ENCODE measurements at places on chromosomes 4 and X.

- DNase-seq, result no peak
These were observed 133.5 kb downstream of the COL4A5 start for GRCh38 chrX:108573136-108573535.

- DNase-seq, result no peak
These were observed 140.6 kb upstream of the TENM3 start for GRCh38 chr4:182102576-182102975.

- no peak for DNase-seq
These were observed 136.0 kb downstream of the FNIP2 start for GRCh38 chr4:158904815-158905214.

- DNase-seq, result no peak
These were observed 18.5 kb downstream of the IGFBP7 start for GRCh38 chr4:57091657-57092162.

DNA sequence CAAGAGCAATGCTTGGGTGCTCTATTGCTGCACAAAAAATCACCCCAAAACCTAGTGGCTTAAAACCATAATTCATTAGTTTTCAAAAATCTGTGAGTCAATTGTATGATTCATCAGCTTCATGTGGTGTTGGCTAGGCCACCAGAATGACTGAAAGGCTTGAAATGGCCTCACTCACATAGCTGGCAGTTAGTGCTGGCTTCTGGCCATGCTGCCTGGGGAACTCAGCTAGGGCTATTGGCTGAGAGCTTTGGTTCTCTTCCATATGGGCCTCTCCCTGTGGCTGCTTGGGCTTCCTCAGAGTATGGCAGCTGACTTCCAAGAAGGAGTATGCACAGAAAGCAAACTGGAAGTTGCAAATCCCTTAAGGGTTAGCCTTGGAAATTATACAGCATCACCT lies 3.1 kb upstream of the MTMR1 start:
- no peak for DNase-seq

- peak; percentile 55 for DNase-seq
These were observed 265.7 kb downstream of the RAB28 start for GRCh38 chr4:13218326-13218958.

GRCh38 chrX:155262970-155263754 lies 1.1 kb downstream of the RAB39B start:
- no peak for DNase-seq

- DNase-seq, result peak; percentile 44
These were observed 3.1 kb downstream of the SLITRK4 start for GRCh38 chrX:143632625-143633410.

- DNase-seq, result no peak
These were observed 18.8 kb upstream of the CYP4V2 start for GRCh38 chr4:186172546-186172945.

GRCh38 chrX:5936438-5936837 lies 292.2 kb downstream of the NLGN4X start:
- DNase-seq, result no peak

- DNase-seq, result no peak
These were observed 3.0 kb downstream of the LONRF3 start for GRCh38 chrX:118977424-118977823.

DNA sequence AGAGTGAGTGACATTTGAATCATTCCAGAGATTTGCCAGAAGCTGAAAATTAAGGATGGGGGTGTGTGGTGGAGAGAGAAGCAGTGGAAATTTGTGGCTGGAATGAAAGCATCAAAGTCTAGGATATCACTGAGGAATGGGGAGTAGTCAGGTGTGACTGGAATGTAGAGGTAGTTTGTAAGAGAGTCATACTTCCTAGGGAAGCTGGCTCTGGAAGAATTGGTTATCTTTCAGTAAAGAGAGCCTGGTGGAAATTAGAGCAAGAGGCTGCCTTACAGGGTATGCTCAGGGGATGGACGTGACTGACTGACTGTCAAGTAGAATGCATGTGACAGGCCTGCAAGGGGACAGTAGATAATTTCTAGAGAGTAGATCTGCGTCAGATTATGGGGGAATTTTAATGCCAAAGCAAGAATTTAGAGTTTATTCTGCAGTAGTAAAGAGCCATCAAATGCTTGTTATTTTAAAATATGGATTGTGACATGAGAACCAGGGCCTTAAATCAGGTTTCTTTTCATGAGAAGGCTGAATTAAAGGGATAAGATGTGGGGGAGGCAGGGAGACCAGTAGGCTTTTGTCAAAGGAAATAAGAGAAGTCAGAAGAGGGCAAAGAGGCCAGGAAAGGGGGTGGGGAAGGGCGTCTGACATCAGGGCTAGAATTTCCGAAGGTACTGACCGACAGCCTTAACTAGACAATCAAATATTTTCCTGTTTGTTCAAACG lies 109.9 kb downstream of the AFF1 start:
- no peak for DNase-seq

- DNase-seq, result no peak
These were observed 127.2 kb upstream of the AGA start for GRCh38 chr4:177569434-177569833.

DNA sequence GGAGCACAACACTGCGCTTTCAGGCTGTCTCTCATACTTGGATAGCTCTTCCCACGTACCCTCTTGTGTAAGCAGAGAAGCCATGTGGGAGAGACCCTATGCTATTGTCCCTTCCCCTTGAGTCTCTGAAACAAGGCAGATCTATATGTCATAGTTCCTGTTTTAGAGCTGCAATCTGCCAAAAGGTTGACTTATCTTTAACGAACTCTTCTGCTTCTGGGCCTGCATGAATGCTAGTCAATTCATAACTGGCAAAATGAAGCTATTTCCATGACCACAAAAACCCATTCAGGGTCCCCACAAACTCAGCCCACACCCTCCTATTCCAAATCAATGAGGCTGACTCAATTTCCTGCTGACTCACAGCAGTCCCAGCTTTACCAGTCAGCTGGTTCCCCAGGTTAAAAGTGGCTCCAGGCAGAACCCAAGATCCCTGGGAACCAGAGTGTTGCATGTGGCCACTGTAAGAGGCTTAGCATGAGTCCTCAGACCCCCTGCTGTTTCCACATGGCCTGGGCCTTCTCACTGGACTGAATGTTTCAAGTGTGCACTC lies 25.3 kb upstream of the SOD3 start:
- DNase-seq, result no peak

GRCh38 chr4:75643651-75644050 lies 13.3 kb upstream of the CDKL2 start:
- no peak for DNase-seq

GRCh38 chrX:2817036-2817435 lies 11.7 kb upstream of the GYG2 start:
- DNase-seq, result no peak

GRCh38 chrX:110409925-110410324 lies 51.3 kb downstream of the RTL9 start:
- DNase-seq, result no peak

DNA sequence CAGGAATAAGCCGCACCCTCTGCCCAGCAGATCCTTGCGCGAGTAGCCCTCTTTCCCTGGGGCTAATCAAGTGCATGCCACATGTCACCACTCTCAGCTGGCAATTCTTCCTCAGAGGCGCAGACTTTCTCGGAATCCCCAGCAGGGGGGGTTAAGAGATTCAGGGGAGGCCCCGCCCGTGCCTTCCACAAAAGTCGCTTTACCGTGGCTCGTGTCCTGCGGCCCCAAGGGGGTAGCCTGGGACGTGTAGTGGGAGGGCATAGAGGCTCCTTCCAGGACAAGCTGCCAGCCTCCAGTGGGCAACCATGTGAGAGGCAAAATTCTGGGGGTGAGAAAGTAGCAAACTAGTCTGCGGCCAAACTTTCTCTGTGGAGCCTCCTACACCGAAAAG lies 652 bp downstream of the SRPX start:
- DNase-seq, result peak; percentile 54

DNA sequence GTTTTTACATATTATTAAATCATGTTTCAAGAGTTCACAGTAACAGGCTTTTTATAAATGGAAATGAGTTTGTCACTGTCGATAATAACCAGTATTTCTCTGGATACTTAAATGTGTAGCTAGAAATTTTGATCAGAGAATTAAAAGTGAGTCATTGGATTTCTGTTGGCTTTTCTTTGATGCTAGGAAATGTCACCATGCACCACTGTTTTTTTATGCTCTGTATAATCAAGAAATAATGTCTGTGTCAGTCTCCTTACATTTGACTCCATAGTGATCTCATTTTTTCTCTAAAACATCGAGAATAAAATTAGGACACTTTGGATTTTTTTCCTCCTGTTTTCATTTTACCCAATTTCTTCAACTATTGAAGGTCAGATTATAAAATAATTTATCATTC lies 234.2 kb downstream of the RAPGEF2 start:
- DNase-seq, result no peak

DNA sequence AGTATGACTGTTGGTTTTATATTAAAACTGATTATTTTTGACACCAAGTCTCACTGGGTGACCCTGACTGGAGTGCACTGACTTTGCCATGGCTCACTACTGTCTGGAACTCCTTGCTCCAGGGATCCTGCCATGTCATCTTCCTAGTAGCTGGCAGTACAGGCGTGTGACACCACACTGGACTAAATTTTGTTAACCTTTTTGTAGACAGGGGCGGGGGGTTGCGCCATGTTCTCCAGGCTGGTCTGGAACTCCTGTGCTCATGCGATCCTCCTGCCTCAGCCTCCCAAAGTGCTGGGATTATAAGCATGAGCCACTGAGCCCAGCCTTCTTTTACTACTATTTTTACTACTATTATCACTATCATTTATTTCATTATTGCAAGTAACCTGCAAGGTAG lies 8.9 kb downstream of the XAGE1A start:
- no peak for DNase-seq

GRCh38 chr4:4558881-4559280 lies 17.0 kb upstream of the STX18 start:
- DNase-seq, result no peak

- no peak for DNase-seq
These were observed 29.6 kb upstream of the NKRF start for GRCh38 chrX:119635799-119636198.

GRCh38 chr4:34108391-34108790 lies 2135.9 kb downstream of the ARAP2 start:
- DNase-seq, result no peak

DNA sequence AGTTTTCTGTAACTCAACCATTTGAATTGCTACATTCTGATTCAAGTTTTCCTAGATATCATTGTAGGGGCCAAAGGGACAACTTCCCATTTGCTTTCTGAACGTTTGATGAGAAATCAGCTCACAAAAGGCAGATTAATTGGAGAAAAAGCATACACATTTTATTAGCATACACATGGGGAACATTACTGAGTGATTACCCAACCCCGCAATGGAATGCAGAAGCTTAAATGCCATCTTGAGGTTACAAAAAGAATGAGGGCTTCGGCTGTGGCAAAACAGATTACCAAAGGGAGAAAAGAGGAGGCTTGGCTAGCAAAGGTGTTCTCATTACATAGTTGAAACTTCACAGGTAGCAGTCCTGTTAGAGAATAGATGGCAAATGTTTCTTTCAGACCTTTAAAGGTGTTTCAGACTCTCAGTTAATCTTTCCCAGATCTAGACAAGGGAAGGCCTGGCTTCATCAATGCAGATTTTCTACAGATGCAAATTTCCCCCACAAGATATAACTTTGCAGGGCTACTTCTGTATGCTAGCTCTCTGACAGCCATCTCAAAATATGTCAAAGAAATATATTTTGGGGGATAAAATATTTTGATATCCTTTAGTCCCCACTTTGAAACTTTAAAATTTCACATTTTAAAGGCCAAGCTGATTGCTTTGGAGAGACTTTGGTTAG lies 26.5 kb upstream of the HERC6 start:
- no peak for DNase-seq

DNA sequence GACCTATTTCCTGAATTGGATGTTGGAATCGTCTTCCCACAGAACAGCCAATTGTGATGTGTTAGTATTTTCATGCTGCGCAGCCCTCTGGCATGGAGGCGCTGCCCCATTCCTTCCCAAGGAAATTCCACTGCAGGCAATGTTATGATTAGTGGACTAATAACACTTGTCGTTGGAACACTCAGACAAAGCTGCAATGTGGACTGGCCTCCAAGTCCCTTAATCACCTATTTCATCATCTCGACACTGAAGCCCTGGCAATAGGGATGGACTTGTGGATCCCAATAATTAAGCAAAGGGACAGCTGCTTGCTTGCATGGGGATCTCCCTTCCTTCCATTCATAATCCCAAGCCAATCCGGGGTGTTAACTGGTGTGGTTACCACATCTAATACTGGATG lies 78.8 kb upstream of the PLAC1 start:
- DNase-seq, result no peak

GRCh38 chrX:17592117-17592516 lies 145.2 kb upstream of the SCML1 start:
- no peak for DNase-seq

DNA sequence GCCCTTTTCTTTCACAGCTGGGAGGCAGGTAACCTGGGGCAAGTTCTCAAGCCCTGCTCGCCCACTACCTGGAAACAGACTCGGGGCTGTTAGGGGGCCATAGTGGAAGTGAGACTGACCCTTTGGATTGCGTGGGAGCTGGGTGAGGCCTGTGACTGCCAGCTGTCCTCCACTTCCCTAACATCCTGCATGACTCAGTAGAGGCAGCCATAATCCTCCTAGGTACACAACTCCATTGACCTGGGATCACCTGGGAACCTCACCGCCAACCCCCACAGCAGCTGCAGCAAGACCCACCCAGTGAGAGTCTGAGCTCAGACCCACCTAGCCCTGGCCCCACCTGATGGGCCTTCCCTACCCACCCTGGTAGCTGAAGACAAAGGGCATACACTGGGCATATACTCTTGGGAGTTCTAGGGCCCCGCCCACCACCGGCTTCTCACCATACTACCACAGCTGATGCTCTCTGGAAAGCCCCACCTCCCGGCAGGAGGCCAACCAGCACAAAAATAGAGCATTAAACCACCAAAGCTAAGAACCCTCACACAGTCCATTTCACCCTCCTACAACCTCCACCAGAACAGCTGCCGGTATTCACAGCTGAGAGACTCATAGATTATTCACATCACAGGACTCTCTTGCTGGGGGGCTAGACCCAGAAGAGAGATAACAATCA lies 61.1 kb upstream of the DCTD start:
- DNase-seq, result no peak

DNA sequence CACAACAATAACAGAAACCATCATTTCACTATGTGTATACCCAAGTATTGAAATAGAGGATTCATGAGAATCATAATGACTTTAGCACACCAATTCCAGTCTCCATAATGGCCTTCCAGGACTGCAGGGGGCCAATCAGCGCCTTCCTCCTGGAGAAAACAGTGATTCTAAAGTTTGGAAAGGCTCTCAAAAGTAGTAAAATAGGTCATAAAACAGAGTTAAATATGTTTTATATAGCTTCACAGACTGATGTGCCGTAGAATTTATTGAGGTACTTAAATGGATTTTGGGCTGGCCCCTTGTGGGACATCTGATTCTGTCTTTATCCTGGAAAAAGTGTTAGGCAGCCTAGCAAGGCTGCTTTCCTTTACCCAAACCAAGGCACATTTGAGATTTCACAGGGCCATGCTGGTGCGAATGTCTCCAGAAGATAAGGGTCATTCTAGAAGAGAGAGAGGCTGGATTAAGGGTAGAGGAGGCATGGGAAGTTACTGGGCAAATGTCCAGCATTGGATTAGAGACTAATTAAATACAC lies 543.9 kb downstream of the GALNTL6 start:
- no peak for DNase-seq

DNA sequence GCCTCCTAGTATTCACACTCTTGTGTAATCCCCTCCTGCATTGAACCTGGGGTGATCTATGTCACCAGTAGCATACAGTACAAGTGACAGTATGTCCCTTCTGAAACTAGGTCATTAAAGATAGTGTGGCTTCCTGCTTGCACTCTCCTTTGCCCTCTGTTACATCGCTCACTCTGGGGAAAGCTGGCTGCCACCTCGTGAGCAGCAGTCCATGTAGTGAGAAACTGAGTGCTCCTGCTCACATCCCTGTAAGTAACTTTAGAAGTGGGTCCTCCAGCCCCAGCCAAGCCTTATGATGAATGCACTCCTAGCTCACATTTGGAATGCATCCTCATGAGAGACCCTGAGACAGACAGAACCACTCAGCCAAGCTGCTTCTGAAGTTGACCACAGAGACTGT lies 89.8 kb upstream of the TNIP3 start:
- DNase-seq, result no peak

All from right forelimb (tissue), 1 donor.